Epithelial cell of prostate (primary cell): ENCODE measurements at places on chromosomes 16 and 17.

DNA sequence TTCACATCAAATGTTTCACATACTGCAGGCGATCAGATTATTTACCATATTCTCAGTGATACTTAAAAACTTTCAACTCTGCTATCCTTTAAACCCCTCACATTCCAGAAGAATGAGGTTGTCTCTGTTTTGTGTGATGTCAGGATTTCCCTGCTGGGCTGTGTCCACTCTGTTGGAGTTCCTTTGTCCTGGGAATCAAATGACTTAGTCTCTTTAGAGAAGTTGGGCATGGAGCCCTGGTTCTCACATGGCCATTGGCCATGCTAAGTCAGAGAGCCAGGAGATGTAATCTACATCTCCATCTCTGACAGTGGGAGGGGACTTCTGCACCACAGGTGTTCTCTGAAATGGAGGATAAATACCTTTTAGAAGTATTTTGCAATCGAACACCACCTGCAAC, 205.1 kb upstream of the MAF start:
- no peak for DNase-seq

GRCh38 chr17:60398227-60398959, 6.5 kb upstream of the USP32 start:
- no peak for DNase-seq

DNA sequence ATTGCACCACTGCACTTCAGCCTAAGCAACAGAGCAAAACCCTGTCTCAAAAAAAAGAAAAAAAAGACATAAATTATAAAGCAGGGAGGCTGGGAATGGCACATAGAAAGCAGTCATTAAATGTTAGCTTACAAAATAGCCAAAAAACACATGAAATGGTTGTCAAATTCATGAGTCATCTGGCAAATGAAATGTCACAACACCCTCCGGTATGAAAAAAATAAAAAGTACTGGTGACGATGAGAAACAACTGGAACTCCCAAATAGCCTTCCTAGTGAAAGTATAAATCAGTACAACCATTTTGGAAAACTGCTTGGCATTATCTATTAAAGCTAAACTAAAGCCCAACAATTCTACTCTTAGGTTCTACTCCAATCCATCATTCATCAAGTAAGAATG, 3.5 kb upstream of the KATNB1 start:
- DNase-seq: no peak

DNA sequence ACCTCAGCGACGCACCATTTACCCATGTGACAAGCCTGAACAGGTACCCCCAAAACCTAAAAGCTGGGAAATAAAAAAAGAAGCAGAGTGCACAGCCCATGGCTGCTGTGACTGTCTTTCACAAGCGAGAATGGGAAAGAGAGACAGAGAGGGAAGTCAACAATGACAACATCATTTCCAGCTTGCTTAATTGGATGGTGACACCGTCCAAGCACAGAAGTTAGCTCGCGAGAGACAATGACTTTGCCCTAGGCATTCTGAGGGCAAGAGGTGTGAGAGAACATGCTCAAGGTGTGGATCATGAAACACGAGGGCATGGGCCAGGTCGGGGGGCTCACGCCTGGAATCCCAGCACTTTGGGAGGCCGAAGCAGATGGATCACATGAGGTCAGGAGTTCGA, 19.3 kb upstream of the NSMCE1 start:
- no peak for DNase-seq

DNA sequence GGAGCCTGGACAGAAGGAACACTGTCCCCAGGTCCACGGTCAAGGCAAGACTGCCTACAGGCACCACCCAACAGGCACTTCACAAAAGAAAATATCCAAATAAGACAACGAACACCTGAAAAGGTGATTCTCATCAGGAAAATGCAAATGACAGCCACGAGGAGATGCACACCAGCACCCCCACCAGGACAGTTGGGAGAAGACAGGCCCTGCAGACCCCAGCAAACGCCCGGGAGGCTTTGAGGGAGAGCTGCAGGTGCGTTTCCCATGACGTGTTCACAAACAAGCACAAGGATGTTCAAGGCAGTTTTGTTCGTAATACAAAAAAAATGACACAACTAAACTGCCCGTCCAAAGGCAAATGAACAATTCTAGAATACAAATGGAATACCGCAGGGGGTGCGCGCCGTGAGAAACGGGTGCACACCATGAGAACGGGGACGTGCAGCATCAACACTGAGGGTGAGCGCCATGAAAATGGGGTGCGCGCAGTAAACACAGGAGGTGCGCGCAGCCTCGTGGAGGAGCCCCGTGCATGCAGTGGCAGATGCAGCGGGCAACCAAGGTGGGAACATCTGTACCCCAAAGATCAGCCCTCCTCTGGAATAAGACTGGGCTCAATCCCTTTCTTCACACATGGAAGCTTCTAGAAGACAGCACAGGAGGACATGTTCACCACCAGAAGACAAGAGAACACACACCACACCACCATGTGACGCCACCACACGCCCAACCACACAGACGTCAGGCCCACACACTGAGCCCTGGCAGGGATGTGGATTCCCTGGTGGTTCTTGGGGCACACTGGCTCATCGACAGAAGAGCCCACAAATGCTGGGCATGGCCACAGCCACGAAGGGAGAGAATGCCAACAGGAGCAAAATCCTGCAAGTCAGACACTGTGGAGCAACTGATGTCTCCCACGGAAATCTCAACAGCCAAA, 91.2 kb downstream of the ZNF778 start:
- no peak for DNase-seq

DNA sequence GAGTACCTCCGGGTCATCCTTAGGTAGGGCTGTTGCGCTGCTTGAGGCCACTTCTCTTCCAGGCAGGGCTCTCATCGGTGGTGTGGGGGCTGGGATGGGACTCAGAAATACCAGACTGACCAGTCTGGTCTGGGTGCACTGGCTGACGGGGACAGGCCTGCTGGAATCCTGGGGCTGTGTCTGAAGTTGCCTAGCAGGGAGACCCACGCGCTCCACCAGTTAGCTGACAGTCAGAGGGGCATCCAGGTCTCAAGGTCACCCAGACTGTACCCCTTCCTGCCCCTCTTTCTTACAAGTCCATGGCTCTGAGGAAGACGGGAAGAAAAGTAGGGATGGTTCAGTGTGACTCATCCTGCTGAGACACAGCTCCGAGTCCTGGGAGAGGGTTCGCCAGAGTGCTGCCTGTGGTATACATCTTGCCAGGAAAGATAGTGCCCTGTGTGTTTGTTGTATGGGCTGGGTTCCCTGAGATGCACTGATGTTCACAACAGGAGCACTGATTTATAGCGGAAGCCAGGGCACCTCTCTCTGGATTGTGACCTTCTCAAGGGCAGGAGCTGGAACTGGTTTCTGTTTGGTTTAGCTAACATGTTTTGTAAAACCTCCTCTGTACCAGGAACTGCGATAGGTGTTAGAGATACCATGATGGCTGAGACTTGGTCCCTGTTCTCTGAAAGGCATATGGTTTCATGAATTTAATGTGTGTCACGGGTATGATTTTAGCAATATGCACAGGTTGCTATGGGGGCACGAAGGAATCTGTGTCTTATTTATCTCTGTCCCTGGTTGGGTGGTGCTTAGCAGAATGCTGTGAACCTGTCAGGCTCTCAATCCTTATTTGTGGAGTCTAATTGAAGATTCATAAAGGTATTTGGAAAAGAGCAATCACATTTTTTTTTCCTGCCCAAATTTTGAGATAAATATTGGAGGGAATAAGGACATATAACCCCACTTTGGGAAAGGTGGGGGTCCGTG, 97.5 kb downstream of the OR1D5 start:
- no peak for DNase-seq
